ENCODE measurements at places on chromosomes 6 and 20. TPM values are rescaled to one million over a fixed set of nuclear protein-coding genes. Genes with fewer than 3 reads are reported as not detected.

The CGAS gene
- 5.6 TPM for total RNA-seq

The OPRL1 gene
- 0.24 TPM for total RNA-seq

GRCh38 chr6:170116636-170117035 is 174.2 kb downstream of the DLL1 start:
- no peaks in the 10 kb centered on the region for H3K4me1 ChIP-seq
- no peak overlapping the region for H3K4me3 ChIP-seq
- DNase-seq = no peak
- H3K27me3 ChIP-seq = no peaks in the 10 kb centered on the region
- H3K27ac ChIP-seq = peak overlapping the region; percentile 17

- H3K27me3 ChIP-seq = no peaks in the 10 kb centered on the region
- H3K27ac ChIP-seq = no peak overlapping the region
- no peaks in the 10 kb centered on the region for H3K4me1 ChIP-seq
These were observed 40.6 kb downstream of the ISM1 start for GRCh38 chr20:13261460-13262301.

- H3K27ac ChIP-seq = no peak overlapping the region
- H3K4me3 ChIP-seq = no peak overlapping the region
- no peaks in the 10 kb centered on the region for H3K36me3 ChIP-seq
- H3K27me3 ChIP-seq = no peaks in the 10 kb centered on the region
- H3K4me1 ChIP-seq = no peaks in the 10 kb centered on the region
These were observed 49.1 kb upstream of the CCR6 start for GRCh38 chr6:167073679-167074274.

The LY6G5B gene
- total RNA-seq = 9.0 TPM

- no peaks in the 10 kb centered on the region for H3K27me3 ChIP-seq
- no peak for DNase-seq
- no peak overlapping the region for H3K27ac ChIP-seq
- H3K36me3 ChIP-seq = no peaks in the 10 kb centered on the region
- no peak overlapping the region for H3K4me3 ChIP-seq
These were observed 25.1 kb downstream of the RNF217 start for GRCh38 chr6:124987291-124987690.

- no peaks in the 10 kb centered on the region for H3K36me3 ChIP-seq
- DNase-seq = no peak
- H3K4me1 ChIP-seq = no peaks in the 10 kb centered on the region
These were observed 386.9 kb upstream of the MAN1A1 start for GRCh38 chr6:119736296-119737021.

DNA sequence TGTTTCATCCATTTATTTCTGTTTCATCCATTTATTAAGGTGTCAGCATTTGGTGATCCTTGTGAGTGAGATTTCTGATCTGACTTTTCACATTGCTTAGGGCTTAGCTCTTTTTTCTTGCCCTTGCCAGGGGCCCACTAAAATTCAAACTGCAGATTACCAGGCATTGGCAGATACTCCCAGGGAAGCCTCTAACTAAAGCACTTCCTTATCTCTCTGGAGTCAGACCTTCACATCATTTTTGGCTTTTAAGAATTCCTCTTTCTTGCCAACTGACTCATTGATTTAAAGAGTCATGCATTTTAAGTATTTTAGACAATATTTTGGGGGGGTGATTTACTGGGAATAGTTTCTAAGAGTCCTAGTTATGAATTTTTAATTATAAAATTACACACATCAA is 2.6 kb upstream of the WFDC8 start:
- no peaks in the 10 kb centered on the region for H3K27me3 ChIP-seq
- H3K4me3 ChIP-seq = no peak overlapping the region
- H3K4me1 ChIP-seq = no peaks in the 10 kb centered on the region
- no peak overlapping the region for H3K27ac ChIP-seq
- H3K36me3 ChIP-seq = no peaks in the 10 kb centered on the region

The OXT gene
- not detected for total RNA-seq

DNA sequence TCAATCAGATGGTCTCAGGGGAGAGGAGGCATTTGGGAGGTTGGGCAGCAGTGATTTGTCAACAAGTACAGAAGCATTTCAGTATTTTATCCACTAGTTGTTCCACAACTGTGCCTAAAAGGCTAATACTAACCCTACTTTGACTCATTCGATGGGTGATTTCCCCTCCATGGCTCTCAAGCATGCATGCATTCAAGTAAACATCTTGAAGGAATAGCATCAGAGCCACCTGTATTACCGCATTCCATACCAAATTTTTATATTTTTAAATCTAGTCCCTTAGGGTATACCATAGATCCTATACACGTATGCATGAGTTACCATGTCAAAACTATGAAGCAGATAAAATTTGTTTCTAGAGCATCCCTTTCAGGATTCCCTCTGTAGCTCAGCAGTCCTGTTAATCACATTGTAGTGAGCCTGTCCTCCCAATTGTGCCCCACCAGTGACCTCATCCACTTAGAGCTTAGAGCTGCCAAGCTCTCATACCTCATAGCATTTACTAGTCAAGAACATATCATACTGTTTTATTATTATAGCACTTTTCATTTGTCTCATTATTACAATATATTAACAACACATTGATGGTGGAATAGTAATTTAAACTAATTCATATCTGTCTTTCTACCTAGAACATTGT is 213.8 kb downstream of the LAMA2 start:
- H3K27me3 ChIP-seq = no peaks in the 10 kb centered on the region
- DNase-seq = no peak
- H3K4me3 ChIP-seq = no peak overlapping the region
- no peak overlapping the region for H3K27ac ChIP-seq
- H3K4me1 ChIP-seq = no peaks in the 10 kb centered on the region

GRCh38 chr20:24608926-24609667 is 139.7 kb downstream of the SYNDIG1 start:
- H3K36me3 ChIP-seq = no peaks in the 10 kb centered on the region
- no peak overlapping the region for H3K4me3 ChIP-seq
- no peak for DNase-seq
- H3K27ac ChIP-seq = no peak overlapping the region
- H3K27me3 ChIP-seq = no peaks in the 10 kb centered on the region

GRCh38 chr6:34466242-34467185 is 638 bp downstream of the PACSIN1 start:
- peaks cover 3% of the 10 kb centered on the region for H3K4me1 ChIP-seq
- no peak overlapping the region for H3K27ac ChIP-seq
- no peaks in the 10 kb centered on the region for H3K36me3 ChIP-seq
- DNase-seq = no peak
- peaks cover 18% of the 10 kb centered on the region for H3K27me3 ChIP-seq

The NTSR1 gene
- total RNA-seq = 0.05 TPM

The LST1 gene
- total RNA-seq = 9.2 TPM

The APCDD1L gene
- 0.32 TPM for total RNA-seq

DNA sequence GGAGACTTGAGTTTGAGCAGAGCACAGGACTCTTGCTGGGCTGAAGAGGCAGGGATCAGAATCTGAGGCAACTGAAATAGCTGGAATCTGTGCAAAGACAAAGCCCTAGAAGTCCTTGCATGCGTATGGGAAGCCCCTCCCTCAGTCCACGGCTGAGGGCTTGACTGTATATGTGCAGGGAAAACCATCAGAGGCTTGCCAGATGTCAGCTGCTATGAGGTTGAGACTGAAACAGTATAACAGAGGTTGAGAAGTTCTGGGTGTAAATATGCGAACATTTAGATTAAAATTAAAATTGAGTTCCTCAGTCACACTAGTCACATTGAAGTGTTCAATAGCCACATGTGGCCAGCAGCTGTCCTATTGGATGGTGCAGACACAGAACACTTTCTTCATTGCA is 108.8 kb upstream of the NEDD9 start:
- no peaks in the 10 kb centered on the region for H3K27me3 ChIP-seq
- no peaks in the 10 kb centered on the region for H3K4me1 ChIP-seq
- no peak for DNase-seq
- no peak overlapping the region for H3K27ac ChIP-seq
- H3K36me3 ChIP-seq = no peaks in the 10 kb centered on the region

DNA sequence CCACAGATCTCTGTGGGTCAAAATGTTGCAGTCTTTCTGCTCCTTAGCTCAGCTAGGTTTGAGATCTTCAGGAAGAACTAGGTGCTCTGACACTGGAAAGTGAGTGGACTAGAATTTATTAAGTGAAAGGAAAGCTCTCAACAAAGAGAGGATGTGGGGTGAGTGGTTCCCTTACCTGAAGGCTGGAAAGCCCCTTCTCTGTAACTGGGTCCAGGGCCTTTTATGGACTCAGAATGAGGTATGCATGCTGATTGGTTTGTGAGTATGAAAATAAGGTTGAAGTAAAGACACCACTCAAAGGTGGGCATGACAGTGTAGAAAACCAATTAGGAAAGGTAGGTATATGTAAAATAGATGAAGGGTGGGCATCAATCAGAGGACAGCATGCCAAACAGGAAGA is 485.5 kb downstream of the CD109 start:
- H3K27me3 ChIP-seq = no peaks in the 10 kb centered on the region
- H3K4me3 ChIP-seq = no peak overlapping the region
- no peaks in the 10 kb centered on the region for H3K36me3 ChIP-seq

The HLA-DOA gene
- 1.6 TPM for total RNA-seq

- no peaks in the 10 kb centered on the region for H3K36me3 ChIP-seq
- H3K27me3 ChIP-seq = no peaks in the 10 kb centered on the region
- H3K27ac ChIP-seq = no peak overlapping the region
- no peaks in the 10 kb centered on the region for H3K4me1 ChIP-seq
- H3K4me3 ChIP-seq = no peak overlapping the region
These were observed 126.6 kb upstream of the SALL4 start for GRCh38 chr20:51928931-51929330.

The LCA5 gene
- total RNA-seq = 0.74 TPM

The NNAT gene
- 3.3 TPM for total RNA-seq

The KCNQ5 gene
- 0.22 TPM for total RNA-seq

DNA sequence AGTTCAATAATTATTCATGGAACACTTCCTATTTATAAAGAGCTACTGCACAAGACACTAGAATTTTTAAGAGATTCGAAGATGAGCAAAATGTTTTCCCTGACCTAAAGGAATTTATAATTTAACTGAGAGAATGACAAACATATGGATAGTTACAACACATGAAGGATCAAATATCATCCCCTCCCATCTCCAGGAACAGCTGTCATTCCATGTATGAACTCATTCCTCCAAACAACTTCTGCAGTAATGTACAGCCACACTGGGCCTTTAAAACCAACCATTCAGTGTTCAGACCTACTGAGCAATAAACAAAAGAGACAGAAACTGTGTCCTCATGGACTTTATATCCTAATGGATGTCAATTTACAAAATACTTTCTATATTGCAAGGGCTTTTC is 87.8 kb downstream of the KIF16B start:
- H3K4me3 ChIP-seq = no peak overlapping the region
- no peaks in the 10 kb centered on the region for H3K4me1 ChIP-seq
- H3K36me3 ChIP-seq = no peaks in the 10 kb centered on the region
- no peak for DNase-seq
- H3K27me3 ChIP-seq = no peaks in the 10 kb centered on the region

- H3K27ac ChIP-seq = no peak overlapping the region
- no peak for DNase-seq
- H3K36me3 ChIP-seq = no peaks in the 10 kb centered on the region
- H3K4me1 ChIP-seq = peaks cover 16% of the 10 kb centered on the region
- no peak overlapping the region for H3K4me3 ChIP-seq
These were observed 19.3 kb downstream of the COL9A3 start for GRCh38 chr20:62835931-62836861.

The HS3ST5 gene
- 0.16 TPM for total RNA-seq

The CST4 gene
- not detected for total RNA-seq

GRCh38 chr6:8240301-8240700 is 138.0 kb upstream of the EEF1E1 start:
- no peak overlapping the region for H3K27ac ChIP-seq
- no peaks in the 10 kb centered on the region for H3K36me3 ChIP-seq
- no peak overlapping the region for H3K4me3 ChIP-seq
- no peak for DNase-seq
- H3K4me1 ChIP-seq = no peaks in the 10 kb centered on the region

- H3K27ac ChIP-seq = no peak overlapping the region
- H3K4me3 ChIP-seq = no peak overlapping the region
- H3K27me3 ChIP-seq = no peaks in the 10 kb centered on the region
- DNase-seq = no peak
These were observed 28.8 kb downstream of the RWDD2A start for GRCh38 chr6:83221889-83222479.

DNA sequence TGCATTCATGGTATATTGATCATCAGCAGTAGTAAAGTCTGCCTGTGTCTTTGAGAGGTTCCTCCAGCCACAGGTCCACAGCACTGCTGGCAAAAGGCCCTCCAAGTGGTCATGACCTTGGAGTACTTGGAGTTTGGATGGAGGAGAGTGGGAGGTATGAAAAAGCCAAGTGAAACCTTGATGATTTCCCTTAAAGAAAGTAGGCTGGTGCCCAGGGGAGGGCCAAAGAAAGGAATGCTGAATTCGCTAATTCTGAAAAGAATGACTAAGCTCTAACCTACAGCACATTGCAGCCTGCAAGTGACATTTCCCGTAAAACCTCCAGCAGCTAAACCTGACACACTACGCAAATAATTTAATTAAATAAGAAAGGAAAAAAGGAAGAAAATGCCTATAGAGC is 223.4 kb upstream of the TAB2 start:
- H3K4me3 ChIP-seq = no peak overlapping the region
- H3K36me3 ChIP-seq = no peaks in the 10 kb centered on the region
- no peak for DNase-seq
- H3K27me3 ChIP-seq = no peaks in the 10 kb centered on the region
- no peak overlapping the region for H3K27ac ChIP-seq

The FGD2 gene
- total RNA-seq = 3.8 TPM

All from colonic mucosa (tissue), 4 donors.